Hair follicle dermal papilla cell (primary cell): ENCODE measurements at places on chromosomes 7 and 10. TPM values are rescaled to one million over a fixed set of nuclear protein-coding genes. Genes with fewer than 3 reads are reported as not detected.

Gene HMX3
- not detected in 2 replicates for total RNA-seq

Gene GIMAP5
- under 0.01 TPM in 1 of 2 replicates, not detected in the other for total RNA-seq

Gene EGR2
- 0.61 and 1.1 TPM in 2 replicates for total RNA-seq

Gene CYP3A4
- not detected in 2 replicates for total RNA-seq

Gene LSM5
- total RNA-seq = 9.4 and 15.2 TPM in 2 replicates

Gene CCDC3
- total RNA-seq = 0.36 and 1.5 TPM in 2 replicates

Gene PAX4
- not detected in 2 replicates for total RNA-seq

Gene CPED1
- total RNA-seq = 105 and 124 TPM in 2 replicates

Gene ZNF365
- total RNA-seq = 3.9 and 4.0 TPM in 2 replicates

Gene PNLIPRP2
- total RNA-seq = not detected in 2 replicates

Gene CPVL
- 0.49 and 1.3 TPM in 2 replicates for total RNA-seq

Gene ZPBP
- total RNA-seq = not detected in 2 replicates

Gene GIMAP8
- total RNA-seq = not detected in 2 replicates

Gene EFCAB10
- total RNA-seq = 0.32 TPM in 1 of 2 replicates, not detected in the other

Gene PAXIP1
- 9.1 and 9.8 TPM in 2 replicates for total RNA-seq
